ENCODE measurements at places on chromosomes 1 and 21.

- no peak for DNase-seq
These were observed 112.5 kb upstream of the PAXBP1 start for GRCh38 chr21:32884062-32884461.

- no peak for DNase-seq
These were observed 57.2 kb upstream of the HMCN1 start for GRCh38 chr1:185676969-185677368.

- DNase-seq: no peak
These were observed 8.0 kb downstream of the DMBX1 start for GRCh38 chr1:46497665-46498064.

GRCh38 chr1:6144647-6145395 lies 35.3 kb downstream of the CHD5 start:
- DNase-seq: no peak

DNA sequence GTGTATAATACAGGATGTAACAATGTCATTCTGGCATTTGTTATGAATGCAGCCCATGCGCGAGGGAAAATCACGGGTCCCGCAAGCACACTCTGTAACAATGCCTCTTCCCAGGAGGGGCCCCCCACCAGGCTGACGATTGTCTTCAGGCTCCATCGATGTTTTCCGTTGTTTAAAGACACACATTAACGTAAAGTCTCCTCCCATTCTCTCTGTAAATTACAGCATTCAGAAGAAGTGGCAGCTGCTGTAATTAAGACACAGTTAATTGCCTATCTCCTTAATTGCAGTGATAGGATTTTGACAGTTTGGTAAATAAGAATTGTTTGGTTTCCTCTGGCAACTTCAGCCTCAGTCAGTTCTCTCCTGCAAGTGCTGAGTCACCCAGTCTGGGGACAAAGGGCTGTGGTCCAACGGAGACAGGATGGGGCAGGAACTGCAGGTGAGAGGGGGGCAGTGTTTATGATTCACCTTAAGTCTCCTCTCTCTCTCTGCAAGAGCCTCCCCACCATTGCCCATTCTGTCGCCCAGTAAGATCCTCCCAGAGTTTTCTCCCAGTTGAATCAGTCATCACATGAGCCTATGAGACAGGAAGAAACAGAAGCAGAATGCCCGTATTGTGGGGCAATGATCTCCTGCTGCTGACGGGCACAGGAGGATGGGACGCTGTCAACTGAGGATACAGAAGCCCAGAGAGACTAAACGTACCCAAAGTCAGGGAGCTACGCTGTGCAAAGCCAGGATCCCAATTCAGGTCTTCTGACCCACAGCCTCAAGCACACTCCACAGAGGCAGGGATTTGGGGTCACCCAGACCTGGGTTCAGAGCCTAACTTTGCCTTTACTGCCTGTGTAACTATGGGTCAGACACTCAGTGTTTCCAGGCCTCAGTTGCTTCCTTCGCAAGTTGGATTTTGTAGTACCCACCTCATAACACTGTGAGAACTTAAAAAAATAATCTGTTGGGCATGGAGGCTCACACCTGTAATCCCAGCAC lies 110.0 kb downstream of the ADSS2 start:
- DNase-seq: no peak

Data from stimulated activated CD8-positive, alpha-beta memory T cell treated with anti-CD3 and anti-CD28 coated beads, Interleukin-4, amount 100 ng/mL, for 1 hour (primary cell).